Nephron progenitor cell (in vitro differentiated cells): ENCODE measurements at places on chromosomes 13 and 19.
A peak's percentile ranks its signal among the peaks of the same experiment; 100 is the strongest.

DNA sequence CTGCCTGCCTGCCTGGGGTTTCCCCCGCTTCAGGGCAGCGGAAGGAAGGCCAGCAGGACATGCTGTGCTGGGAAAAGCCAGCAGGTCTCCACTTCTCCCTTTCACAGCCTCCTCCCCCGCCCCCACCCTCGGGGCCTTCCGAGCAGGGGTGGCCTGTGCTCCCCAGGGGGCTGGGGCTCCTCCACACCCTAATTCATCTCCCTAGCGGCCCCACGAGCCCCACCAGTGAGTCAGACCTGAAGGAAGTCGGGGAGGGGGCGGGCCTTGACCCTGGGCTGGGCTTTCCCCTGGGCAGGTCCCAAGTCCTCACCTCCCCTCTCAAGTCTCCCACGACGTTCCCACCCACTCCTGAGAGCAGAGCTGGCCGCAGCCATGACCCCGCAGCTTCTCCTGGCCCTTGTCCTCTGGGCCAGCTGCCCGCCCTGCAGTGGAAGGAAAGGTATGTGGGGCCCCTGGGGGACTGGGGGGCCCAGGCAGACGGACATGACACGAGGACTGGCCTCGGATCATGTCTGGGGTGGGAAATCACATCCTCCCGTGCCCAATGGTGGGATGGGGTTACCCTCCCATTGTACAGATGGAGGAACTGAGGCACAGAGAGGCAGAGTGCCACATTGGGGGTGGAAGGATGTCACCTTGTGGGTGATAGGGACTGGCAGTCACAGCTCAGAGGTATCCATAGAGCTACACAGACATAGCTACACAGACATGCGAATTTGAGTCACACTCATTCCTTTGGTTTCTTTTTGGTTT lies at the start of gene EBI3:
Gene EBI3, plus strand, starts transcription at position 345 of the 753 bp plus-strand sequence. Its CDS starts 28 bp downstream, at position 373.
- DNase-seq, result peak; percentile 50

- DNase-seq, result no peak
Measured at GRCh38 chr13:100604918-100605710, 16.5 kb upstream of the GGACT start.

GRCh38 chr19:5050067-5050656 lies 81.2 kb downstream of the KDM4B start:
- DNase-seq, result no peak

GRCh38 chr19:56076498-56076897 lies 44.6 kb downstream of the ZNF787 start:
- peak; percentile 71 for DNase-seq

DNA sequence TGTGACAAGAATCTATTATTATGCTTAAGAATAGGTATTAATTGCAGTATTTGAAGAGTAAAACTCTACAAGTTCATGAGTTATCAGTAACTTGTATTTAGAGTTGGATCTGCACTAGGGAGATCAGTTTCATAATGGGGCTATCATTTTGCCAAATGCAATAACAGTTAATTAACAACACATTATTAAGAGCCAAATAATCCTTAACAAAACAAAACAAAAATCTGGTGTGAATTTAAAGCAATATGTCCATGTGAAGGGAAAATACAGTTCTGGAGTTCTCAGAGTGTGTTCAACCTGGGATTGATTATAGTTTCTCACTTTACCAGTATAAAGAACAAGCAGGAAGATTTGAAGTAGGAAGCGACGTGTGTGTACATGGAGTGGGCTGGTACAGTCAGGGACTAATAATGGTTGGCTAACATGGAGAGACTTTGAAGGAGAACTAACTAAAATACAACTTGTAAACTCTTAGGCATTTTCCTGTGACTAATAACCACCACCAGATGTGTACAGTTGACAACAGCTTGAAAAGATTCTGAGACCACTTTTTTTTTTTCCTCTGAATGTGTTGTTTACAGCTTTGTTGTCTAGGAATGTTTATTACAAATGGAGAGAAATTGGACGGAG lies 58.5 kb downstream of the POSTN start:
- DNase-seq, result no peak

GRCh38 chr19:33139165-33139564 lies 7.3 kb downstream of the WDR88 start:
- DNase-seq, result no peak
